ENCODE measurements at places on chromosomes 7 and 10.
A peak's percentile ranks its signal among the peaks of the same experiment; 100 is the strongest.

DNA sequence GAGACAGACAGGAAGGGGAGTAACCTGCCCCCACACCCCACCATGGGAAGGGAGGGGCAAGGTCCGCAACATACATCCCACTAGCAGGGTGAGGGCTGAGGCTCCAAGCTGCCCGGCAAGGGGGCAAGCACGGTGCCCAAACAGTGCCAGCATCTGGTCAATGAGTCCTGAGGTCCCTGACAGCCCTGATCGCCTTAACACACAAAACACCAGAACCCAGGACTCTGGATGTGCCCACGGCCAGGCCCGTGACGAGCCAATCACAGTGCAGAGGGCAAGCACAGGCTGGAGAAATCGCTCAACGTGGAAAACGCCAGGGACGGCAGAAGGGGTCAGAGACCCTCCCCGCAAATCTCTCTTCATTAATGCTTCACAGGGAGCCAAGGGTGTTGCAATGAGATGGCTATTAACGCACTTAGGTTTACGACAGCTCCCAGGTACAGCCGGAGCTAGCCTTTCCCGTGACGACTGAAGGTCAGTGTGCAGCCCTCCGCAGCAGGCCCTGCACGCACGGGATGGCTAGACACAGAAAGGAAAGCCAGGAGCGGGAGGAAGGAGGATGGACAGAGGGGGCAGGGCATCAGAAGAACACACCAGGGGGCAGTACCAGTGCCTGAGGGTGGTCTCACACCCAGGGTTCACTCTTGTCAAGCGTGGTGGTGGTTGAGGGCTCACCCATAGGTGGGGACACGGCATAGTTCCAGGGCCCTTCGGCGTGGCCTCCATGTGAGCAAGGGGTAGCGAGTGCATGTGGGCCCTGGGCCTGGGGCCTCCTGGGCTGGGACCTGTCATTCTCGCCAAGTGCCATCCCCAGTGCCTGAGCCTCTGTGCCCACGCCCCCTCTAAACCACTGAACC is 220.5 kb downstream of the MAD1L1 start:
- DNase-seq = peak; percentile 15

DNA sequence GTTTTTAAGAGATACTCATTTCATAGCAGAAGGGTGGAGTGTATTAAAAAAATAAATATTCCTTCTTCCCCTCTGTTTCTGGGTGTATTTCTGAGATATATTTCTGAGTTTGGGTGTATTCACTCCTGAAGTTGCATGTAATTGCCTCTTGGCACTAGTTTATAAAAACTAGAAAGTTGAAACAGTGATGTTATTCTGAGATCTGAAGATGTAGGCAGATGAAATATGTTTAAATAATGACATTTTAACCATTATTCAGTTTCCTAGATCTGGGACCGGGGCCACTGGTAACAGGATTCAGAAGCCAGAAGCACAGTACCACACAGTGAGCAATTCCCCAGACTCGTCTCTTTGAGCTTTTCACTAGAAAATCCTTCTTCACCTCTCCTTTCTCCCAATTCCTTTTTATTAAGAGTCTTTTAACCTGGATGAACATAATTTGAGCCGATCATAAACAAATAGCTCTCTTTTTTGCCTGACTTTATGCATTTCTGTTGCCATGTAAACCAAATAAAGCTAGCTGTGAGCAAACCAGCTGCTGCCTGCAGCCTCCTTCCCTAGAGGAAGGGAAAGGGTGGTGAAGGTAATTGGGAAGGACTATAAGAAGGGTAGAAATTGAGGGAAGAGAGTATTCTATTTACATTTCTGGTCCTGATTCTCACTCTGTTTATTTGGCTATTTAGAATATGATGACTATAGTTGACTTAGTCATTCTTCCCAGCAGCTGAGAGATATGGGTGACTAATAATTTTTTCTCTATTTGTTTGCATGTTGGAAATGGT is 101.8 kb upstream of the STRIP2 start:
- no peak for DNase-seq

DNA sequence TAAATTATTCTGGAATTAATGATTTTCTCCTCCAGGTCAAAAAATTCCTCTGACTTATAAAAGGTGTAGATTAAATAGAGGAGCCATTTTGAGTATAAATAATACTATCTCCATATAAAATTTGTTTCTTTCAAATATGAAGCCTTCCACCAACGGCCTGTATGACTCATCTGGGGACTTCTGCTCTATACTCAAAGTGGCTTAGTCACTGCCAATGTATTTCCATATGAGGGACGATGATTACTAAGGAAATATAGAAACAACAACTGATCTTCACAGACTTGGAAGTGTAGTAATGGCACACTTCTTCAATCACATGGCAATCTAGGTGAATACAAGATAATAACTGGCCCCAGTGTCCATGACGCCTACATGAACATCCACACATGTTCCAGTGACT is 335.6 kb upstream of the HGF start:
- no peak for DNase-seq

DNA sequence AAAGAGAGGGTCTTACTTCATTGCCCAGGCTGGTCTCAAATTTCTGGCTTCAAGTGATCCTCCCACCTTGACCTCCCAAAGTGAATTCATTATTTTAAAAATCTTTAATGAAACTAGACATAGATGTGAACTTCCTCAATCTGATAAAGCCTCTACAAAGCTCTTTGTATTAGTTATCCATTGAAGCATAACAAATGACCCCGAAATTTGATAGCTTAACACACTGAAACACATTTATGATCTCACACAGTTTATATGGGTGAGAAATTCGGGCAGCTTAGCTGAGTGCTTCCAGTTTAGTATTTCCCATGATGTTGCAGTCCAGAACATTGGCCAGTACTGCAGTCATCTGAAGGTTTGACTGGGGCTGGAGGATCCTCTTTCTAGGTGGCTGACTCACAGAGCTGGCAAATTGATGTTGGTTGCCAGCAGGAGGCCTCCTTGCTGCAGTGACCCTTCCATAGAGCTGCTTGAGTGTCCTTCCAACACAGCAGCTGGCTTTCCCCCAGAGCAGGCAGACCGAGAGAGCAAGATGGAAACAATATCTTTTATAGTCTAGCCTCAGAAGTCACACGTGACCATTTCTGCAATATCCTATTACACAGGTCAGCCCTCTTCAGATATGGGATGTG is 16.6 kb upstream of the WNT8B start:
- no peak for DNase-seq

GRCh38 chr7:116970238-116970910 is 17.1 kb downstream of the ST7 start:
- no peak for DNase-seq

DNA sequence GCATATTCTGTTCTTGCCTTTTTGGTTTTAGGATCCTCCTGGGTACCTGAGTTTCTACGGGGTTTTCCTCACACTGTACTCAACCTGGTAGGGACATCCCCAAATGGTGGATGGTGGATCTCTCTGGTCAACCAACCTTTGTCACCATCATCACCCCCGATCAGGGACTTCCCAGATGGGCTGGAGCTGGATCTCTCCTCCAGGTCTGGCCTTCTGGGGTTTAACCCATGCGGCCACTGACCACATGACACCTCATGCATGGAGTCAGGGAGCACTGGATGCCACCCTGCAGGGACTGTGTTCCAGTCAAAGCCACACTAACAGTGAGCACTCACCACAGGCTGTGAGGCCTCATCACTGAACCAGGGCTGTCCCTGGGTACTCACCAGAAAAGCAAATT is 80.0 kb downstream of the CELF2 start:
- DNase-seq = no peak

GRCh38 chr7:92461027-92462003 is 14.0 kb downstream of the GATAD1 start:
- no peak for DNase-seq

DNA sequence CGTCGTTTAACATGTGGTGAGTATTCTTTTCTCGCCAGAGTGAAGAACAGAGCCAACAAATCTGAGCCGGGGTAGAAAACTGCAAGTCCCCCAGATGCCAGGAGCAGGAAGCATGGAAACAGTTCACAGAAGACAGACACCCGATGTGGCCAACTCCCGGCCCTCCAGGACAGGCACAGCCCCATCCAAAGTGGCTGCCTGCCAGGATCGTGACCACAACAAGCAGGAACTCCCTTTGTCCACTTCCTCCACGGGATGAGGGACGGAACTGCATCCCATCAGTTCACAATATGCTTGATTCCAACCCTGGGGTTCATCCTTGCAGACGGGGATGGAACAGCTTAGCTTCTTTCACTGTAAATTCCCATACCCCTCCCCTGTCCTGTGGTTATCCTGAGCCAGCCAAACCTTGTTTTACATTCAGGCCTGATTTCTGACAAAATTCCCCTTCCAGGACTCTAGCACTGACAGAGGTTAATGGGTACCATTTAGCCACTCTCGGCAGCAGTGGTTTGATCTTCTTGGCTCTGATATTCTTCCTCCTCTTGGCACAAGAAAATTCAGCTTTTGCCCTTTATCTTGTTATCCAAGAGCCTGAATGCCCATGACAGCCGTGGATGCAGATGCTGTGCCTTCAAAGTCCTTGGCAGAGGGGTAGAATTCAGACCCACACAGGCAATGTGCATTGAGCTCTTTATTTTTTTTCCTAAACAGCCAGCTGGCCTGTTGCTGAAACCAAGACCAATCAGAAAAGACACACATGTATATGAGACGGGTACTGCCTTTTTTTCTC is 105.5 kb upstream of the FAM204A start:
- DNase-seq = peak; percentile 68

GRCh38 chr7:8371742-8372141 is 61.7 kb upstream of the NXPH1 start:
- no peak for DNase-seq

DNA sequence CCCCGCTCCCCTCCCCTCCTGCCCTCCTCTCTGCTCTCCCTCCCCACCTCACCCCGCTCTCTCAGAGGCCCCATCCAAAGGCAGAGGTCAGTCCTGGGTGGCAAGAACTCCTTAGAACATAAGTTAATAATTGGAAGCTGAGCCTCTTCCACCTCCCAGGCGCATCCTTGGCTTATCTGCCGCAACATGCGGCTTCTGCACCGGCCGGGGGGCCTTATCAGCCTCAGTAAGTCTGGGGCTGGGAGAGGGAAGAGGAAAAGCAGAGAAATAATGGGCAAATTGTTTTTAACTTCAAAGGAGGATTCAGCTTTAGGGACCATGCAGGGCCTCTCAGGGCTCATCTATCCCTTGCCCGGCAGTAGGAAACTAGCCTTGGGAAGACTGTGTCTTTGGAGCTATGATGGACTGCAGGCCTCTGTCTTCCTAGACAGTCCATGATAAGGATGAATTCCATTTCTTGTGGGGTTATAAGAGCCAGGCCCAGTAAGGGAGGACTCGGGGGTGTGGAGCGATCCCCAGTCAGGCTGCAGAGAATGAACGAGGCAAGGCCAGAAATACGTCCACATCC is 411.6 kb downstream of the PLXNA4 start:
- no peak for DNase-seq

GRCh38 chr7:8443576-8444467 is 10.4 kb downstream of the NXPH1 start:
- DNase-seq = no peak

GRCh38 chr7:66138994-66139752 is 24.5 kb downstream of the CRCP start:
- no peak for DNase-seq

DNA sequence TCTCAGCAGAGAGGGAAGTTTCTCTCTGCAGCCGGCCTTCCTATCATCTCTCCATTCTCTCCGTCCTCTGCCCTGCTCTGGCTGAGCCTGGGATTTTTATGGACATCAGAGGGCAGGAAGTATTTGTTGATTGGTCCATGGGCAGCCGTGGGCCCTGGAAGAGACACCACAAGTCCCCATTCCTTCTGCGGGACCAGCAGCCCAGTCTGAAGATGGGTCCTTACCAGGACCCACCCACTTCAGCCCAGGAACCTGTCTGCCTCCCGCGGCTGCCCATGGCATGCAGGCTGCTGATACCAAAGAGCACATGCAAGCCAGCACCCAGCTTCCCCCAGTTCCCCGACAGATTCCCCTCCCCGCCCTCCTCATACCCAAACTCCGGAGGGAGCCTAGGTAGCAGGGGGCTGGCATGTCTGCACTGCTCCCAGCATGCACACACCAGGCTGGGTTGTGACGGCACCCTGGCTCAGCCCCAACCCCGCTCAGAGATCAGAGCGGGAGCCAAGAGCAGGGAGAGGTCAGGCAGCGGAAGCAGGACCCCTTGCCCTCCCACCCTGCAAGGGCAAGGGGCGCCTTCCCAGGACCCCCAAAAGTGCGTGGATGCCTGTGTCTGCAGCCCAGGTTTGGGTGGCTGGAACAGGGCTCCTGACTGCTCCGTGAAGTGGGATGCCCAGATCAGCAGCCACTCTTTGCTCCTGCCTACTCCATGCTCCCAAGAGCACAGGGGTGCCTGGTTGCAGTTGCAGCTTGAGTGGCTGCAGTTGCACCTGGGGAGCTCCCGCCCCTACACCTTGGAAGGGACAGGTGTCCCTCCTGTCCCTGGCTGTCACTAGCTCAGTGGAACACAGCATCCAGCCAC is 538.6 kb upstream of the POT1 start:
- no peak for DNase-seq

GRCh38 chr7:128727239-128727638 is 11.9 kb upstream of the CALU start:
- no peak for DNase-seq

DNA sequence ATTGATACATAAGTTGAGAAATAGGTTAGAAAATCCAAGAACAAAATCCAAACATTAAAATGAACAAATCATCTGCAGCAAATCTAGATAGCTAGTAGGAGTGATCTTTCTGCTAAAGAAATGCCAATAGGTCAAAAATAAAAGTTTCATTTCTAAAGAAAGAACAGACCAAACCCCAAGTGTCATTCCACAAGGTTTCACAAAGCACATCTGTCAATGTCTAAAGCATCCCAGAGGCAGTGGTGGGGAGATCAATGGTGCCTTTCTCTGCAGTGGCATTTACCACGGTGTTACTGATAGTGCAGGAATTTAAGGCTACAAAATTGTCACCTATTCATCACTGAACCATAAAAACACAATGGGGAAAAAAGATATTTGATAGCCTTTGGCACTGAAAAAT is 147.9 kb downstream of the PARD3 start:
- DNase-seq = no peak

DNA sequence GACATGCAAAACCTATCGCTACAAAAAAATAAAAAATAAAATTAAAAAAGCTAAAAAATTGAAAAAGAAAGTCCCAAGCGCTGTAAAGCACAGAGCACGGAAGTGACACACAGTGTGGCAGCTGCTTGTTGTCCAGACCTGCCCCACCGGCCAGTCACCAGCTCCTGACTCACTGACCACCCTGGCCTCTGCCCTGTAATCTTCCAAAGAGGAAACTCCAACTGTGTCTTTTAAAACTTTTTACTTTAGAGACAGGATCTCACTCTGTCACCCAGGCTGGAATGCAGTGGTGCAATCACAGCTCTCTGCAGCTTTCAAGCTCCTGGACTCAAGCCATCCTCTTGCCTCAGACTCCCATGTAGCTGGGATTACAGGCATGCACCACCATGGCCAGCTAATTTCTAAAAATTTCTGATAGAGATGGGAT is 23.6 kb downstream of the GNA12 start:
- peak; percentile 91 for DNase-seq

GRCh38 chr7:112987171-112987570 is 99.5 kb downstream of the GPR85 start:
- DNase-seq = no peak

Data from tibial artery (tissue), 4 donors.